ENCODE measurements at places on chromosomes 5 and 9.

DNA sequence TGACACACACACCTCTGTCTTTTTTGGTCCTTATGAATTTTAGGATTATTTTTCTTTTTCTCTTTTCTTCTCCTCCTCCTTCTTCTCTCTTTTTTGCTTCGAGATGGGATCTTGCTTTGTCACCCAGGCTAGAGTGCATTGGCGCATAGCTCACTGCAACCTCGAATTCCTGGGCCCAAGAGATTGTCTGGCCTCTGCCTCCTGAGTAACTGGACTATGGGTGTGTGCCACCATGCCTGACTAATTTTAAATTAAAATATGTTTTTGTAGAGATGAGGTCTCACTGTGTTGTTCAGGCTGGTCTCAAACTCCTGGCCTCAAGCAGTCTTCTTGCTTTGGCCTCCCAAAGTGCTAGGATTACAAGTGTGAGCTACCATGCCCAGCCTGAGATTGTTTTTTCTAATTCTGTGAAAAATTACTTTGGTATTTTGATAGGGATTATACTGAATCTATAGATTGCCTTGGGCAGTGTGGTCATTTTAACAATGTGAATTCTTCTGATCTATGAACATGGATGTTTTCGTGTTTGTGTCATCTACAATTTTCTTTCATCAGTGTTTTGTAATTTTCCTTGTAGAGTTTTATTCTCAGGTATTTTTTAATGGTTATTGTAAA, 7.7 kb downstream of the AHRR start:
- no peak for DNase-seq

DNA sequence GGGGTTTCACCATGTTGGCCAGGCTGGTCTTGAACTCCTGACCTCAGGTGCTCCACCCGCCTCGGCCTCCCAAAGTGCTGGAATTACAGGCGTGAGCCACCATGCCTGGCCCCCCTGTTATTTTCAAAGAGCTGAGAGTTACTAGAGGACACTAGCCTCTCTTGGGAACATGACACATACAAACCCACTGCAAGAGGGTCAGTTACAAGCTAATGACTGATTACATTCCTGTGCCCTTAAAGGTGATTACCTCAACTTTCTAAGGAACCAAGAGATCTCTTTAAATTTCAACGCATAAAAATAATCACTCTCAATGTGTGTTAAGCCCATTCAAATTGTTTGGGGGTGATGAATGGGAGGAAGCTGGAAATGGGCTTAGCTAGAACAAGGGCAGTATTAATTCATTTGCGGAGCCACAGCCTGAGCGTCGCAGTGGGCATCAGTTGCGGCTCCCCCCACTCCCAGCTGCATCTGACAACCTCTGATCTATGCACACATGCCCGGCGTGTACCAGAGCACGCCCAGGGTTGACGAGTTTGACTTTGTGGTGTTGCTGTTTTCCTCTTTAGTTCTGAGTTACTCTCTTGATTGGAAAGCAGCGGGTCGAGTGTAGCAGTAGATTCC, 146.9 kb downstream of the GOLPH3 start:
- DNase-seq: no peak

- no peak for DNase-seq
Measured at GRCh38 chr5:56517011-56517416, 283.9 kb upstream of the ANKRD55 start.

GRCh38 chr5:35046774-35047173, 975 bp downstream of the AGXT2 start:
- DNase-seq: no peak

GRCh38 chr5:30384171-30384570, 809.3 kb upstream of the CDH6 start:
- DNase-seq: no peak

DNA sequence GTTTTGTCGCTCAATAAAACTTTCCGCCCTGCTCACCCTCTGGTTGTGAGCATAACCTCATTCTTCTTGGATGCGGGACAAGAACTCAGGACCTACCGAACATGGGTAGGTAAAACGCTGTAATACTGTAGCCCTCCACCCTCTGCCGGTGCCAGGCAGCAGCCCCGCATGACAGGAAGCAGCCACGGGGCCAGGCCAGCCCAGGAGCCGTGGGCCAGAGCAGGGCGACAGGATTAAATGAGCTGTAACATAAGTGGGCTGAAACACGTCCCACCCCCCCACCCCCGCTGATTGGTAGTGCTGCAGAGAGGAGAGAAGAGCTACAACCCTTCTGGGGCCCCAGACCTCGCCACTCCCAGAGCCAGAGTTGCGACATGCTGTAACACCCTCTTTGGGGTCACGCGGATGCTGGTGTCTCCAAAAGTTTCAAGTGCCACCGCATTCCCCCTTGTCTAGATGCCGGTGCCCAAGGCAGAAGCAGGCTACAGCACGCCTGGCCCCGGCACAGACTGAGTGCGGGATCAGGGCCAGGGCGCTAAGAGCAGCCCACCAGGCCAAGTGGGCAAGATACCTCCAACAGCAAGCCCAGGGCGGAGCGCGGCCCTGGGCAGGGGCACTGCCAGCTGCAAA, 81.8 kb downstream of the FBXW11 start:
- no peak for DNase-seq

DNA sequence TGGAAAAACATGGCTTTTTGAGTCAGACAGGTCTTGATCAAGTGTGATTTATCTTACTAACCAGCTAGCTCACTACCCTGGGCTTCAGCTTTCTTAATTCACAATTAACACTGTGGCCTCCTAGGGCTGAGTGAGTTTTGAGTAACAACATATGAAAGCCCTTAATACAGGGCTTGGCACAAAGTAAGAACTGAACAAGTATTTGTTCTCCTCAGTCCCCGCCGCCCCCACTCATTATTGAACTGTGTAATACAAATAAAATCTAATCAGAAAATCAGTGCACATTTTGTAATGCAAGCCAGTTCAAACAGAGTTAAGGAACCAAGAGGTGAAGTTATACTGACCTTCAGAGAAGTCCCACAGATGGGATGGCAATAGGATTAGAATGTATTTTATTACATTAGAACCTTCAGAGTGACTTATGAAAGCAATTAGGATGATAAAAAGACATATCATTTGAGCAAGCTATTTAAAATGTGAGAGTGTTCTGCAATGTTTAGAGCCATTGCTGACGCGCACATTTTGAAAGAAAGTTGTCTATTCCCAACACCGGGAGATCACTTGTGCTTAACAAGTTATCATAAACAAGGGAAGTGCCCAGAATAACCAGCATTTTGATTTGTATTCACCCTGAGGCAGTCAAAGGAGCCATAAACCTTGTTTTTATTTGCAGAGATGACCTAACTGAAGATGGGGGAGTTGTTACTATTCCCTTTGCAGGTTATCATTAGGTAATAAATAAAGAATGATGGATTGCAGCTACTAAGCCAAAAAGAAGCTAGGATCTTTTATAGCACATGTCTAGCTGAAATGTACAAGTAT, 19.4 kb downstream of the ADAMTS16 start:
- DNase-seq: no peak

GRCh38 chr9:86487838-86488233, 133.6 kb upstream of the TUT7 start:
- no peak for DNase-seq

DNA sequence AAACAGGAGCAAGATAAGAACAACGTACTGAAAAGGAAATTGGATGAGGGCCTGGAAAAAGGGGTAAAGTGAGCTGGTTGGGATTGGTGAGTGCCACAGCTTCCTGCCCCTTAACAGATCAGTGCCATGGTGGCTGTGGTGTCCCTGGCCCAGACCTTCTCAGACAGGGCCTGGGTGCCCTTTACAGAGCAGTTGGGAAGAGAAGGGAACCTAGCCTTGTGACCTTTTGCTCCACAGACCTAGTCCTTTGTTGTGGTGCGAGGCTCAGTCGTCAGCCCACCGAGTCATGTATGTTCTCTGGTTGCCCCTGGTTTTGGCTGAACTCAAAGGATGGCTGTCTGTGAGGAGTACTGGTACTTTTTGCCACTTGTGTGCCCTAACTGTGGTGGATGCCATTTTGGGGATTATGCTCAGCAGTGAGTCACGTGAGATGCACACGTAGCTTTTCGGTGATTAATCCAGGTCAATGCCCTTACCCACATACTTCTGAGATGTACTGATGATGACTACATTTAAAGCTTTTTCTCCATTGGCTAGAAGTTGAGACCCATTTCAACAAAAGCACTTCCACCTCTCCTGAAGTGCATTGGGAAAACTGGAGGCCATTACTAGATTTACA, 48.4 kb downstream of the EXOSC2 start:
- no peak for DNase-seq

GRCh38 chr5:90558344-90559192, at the start of gene ADGRV1:
Gene ADGRV1 (plus strand): TSS chr5:90558797. CDS start chr5:90558896, 99 bp downstream.
- DNase-seq: peak; percentile 85

- no peak for DNase-seq
Measured at GRCh38 chr9:88791105-88791805, 200.0 kb upstream of the S1PR3 start.

DNA sequence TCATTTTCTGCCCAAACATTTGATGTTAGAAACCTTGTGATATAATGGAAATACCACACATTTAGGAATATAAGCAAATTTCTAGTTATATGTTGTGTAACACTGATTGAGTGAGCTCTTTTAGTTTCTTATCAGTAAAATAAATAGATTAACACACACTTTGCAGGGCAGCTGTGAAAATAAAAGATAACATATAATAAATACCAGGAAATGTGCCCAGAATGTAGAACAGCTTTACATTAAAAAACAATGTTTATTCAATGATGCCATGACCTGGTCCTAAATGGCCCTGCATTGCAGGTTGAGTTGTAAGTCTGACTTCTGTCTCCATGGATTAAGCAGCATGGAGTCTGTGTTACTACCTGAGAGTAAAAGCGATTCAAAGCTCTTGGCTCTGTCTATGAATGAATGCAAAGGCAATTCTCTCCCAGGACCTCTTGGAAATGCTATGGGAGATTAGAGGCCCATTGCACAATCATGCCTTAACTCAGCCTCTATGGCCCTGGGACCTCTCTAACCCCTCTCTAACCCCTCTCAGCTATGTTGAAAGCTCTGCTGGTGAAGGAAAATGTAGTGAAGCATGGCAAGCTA, 296.0 kb upstream of the ACTBL2 start:
- no peak for DNase-seq
